ENCODE measurements at places on chromosomes 6 and 20.
A peak's percentile ranks its signal among the peaks of the same experiment; 100 is the strongest.

- DNase-seq: peak; percentile 24
Measured at GRCh38 chr6:33926451-33926850, 122.6 kb upstream of the MLN start.

DNA sequence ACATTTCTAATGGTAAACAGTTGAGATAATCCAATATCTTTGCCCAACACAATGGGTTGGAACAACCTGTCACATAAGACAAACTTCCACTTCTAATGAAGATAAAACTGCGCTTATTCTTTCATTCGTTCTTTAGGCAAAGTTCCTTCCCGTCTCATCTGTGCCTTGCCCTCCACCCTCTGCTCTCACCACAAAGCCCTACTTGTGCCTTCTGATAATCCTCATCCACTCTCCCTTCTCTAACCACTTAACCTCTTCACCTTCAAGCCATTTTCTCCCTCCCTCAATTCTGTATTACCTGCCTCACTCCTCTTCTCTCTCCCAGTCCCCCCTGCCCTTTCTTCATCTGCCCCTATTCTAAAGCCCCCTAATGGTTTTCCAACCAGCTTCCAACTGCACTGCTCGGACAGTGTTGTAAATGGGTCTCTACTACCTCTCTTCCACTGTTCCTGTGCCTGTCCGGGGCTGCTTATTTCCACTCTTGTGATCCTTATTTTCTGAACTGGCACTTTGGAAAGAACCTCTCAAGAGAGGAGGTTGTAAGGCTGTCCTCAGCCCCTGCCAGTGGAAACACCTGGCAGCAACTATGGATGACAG lies 62.9 kb upstream of the MYB start:
- no peak for DNase-seq

- DNase-seq: peak; percentile 56
Measured at GRCh38 chr6:147194652-147195411, 9.4 kb upstream of the STXBP5 start.

- no peak for DNase-seq
Measured at GRCh38 chr6:108711071-108711470, 137.2 kb upstream of the ARMC2 start.

GRCh38 chr6:165820407-165820806 lies 157.4 kb upstream of the PDE10A start:
- no peak for DNase-seq

GRCh38 chr6:13012977-13013680 lies 296.6 kb downstream of the PHACTR1 start:
- peak; percentile 35 for DNase-seq

- peak; percentile 9 for DNase-seq
Measured at GRCh38 chr6:35341557-35341956, 801 bp upstream of the PPARD start.
